ENCODE measurements at places on chromosomes 1 and 21.

DNA sequence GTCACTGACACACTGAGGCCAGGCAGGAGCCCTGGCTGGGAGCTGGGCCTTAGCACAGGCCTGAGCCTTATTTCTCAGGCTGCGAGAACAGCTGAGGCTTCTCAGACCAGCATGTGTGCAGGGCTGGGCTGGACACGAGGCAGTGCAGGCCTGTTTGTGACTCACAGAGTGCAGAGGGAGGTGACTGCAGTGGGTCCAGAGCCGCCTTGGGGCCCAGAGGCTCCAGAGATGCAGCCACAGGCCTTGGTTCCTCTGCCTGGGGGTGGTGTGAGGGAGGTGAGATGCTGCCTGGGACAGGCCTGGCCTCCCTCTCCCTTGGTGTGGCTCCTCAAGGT lies 61.2 kb upstream of the ETV3 start:
- DNase-seq = no peak

DNA sequence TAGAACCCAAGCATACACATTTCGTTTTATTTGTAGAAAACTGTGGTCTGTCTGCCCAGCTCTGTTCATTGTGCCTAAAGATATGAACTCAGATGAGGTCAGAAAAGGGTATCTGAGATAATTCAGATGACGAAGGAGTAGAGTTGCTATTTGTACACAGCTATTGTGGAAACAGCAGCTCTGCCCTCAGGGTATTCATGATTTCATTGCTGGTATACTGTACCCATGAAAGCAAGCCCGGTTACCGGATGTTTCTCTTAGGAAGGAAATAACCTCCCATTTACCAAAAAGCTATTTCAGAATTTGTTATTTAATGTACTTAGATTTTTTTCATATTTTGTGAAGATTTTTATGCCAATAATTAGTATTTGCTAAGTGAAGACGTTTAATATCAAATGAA lies 37.8 kb downstream of the SMAP2 start:
- DNase-seq = no peak

DNA sequence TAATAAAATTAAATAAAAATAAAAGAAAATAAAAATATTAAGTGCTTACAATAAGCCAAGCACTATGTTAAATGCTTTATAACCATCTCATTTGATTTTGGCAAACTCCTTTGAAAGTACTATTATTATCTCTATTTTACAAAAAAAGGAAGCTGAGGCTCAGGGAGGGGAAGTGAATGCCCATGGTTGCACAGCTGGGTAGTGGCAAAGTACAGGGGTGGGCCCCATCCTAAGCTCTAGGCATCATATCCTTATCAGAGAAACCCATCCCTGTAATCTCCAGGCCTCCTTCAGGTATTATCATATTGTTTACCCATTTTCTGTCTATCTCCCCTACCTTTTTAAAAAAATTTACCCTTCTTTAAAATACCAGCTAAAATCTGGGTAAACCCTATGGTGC lies 2.3 kb upstream of the MED18 start:
- peak; percentile 87 for DNase-seq

GRCh38 chr1:22024485-22025367 lies 23.3 kb downstream of the CELA3A start:
- peak; percentile 82 for DNase-seq

DNA sequence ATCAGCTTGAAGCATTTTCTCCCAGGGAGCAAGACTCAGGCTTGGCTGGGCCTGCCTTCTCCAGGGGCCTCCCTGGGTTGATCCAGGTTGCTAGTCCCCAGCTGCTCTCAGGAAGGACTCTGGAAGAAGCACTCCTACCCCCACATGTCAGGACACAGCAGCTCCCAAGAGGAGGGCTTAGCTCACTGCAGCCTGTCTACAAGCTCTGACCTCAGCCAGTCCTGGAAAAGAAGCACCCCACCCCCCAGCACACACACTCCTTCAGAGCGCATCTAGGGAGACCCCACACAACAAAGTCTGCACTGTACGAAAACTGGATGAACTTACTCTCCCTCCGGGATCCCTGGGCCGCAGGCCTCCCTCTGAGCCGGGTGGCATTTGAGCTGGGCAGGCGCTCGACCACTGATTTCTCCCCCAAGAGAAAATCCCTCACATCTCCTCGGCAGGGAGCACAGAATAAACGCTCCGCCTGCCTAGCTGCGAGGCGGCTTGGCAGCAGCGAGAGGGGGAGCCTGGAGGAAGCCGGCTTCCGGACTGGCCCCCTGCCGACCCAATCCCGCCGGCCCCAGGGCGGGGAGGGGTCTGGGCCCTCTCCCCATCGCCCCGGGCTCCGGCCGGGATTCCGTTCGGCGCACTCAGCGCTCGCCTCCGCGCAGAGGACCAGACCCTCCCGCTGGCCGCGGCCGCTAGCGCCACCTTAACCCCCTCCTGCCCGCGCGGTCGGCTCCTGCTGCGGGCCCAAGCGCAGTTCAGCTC lies at the start of gene KCNA2:
TSS of gene KCNA2 (minus strand) at position 458 of the 756 bp plus-strand sequence. CDS start 1,576 bp downstream, outside the sequence.
- DNase-seq = no peak

GRCh38 chr1:170095976-170096748 lies 21.7 kb upstream of the KIFAP3 start:
- no peak for DNase-seq

- no peak for DNase-seq
Measured at GRCh38 chr21:41479686-41480085, 28.3 kb downstream of the TMPRSS2 start.

DNA sequence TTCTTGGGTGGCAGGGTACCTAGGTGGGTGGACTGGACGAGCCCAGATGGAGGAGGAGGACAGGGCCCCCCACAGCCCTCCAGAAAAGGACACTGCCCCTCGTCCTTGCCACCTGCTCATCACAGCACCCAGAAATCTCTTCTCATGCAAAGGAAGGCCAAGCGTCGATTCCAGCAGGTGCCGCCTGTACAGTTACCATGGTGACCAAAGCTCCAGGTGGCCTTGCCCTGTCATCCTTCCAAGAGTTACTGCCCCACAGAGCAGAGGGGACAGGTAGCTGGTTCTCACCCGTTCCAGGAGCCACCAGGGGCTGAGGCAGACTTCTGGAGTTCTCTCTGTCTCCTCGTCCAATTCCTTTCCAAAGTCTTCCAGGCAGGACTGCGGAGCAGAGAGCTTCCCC lies 119.9 kb upstream of the VAMP3 start:
- DNase-seq = no peak

- DNase-seq = no peak
Measured at GRCh38 chr1:61446531-61446991, 278.4 kb downstream of the TM2D1 start.

GRCh38 chr1:81391125-81391828 lies 409.5 kb upstream of the ADGRL2 start:
- peak; percentile 0 for DNase-seq

GRCh38 chr1:198776602-198777029 lies 137.8 kb downstream of the PTPRC start:
- DNase-seq = peak; percentile 99

DNA sequence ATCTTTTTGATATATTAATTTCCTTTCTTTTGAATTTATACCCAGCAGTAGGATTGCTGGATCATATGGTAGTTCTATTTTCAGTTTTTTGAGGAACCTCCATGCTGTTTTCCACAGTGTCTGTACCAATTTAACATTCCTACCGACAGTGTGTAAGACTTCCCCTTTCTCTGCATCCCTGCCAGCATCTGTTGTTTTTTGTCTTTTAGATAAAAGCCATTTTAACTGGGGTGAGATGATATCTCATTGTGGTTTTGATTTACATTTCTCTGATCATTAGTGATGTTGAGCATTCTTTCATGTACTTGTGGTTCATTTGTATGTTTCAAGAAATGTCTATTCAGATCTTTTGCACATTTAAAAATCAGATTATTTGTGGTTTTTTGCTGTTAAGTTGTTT lies 62.4 kb upstream of the STUM start:
- DNase-seq = peak; percentile 20

- no peak for DNase-seq
Measured at GRCh38 chr1:184506481-184506880, 119.7 kb downstream of the C1orf21 start.

GRCh38 chr1:156693848-156694689 lies 11.3 kb downstream of the CRABP2 start:
- no peak for DNase-seq

DNA sequence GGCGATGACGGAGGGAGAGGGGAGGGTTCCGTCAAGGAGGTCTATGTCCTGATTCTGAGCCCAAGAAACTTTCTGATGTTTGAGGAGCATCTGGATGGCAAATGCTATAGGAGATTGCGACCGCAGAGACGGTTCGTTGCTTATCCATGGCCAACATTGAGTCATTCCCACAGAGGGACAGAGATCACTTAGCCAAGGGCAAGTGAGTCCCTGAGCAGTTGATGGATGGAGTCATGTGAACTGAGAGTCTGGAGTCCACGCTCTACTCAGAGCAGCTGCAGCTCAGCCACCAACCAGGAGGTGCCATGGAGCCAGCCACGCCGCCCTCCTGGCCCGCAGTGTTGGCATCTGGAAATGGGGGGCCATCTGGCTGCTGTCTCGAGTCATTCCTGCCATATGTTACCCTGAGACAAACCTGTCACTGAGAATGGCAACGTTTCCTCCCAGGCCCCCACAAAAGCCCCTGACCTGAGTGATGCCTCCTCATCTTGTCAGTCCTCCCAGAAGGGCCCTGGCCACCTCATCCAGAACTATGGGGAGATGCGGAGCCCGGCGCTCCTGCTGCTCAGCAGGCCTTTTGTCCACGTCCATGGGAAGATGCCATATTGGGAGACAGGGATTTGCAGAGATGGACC lies 58.6 kb downstream of the ATP5PO start:
- no peak for DNase-seq

- DNase-seq = peak; percentile 43
Measured at GRCh38 chr1:50846224-50846839, 113.7 kb downstream of the FAF1 start.

- DNase-seq = no peak
Measured at GRCh38 chr21:32884062-32884461, 112.5 kb upstream of the PAXBP1 start.

DNA sequence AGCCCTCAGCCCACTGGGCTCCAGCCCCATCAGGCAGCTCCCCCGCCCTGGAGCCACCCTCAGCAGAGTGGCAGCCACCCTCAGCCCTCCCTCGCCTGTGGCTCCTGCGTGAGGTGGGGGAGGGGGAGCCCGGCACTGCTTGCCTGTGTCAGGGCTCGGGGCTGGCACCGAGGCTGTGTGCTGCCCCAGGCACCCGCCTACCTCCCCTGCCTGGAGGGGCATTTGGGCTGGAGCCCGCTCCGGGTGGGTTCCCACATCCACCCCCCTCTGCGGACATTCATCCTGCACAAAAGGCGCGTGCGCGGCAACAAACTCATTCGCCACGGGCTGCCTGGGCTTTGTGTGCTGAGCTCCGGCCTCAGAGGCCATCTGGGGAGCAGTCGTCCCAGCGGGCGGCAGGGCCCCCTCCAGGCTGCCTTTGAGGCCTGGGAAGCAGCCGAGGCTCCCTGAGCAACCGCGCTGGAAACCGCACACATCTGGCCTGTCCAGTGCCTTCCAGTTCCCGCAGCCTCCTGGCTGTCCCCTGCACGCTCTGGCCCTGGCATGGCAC lies 12.6 kb upstream of the TNFRSF14 start:
- peak; percentile 49 for DNase-seq

Data from MV-4-11 (cell line).